T-helper 22 cell (primary cell): ENCODE measurements at places on chromosomes 11 and 22.

- DNase-seq: no peak
These were observed 14.2 kb upstream of the MUC5B start for GRCh38 chr11:1208394-1209261.

DNA sequence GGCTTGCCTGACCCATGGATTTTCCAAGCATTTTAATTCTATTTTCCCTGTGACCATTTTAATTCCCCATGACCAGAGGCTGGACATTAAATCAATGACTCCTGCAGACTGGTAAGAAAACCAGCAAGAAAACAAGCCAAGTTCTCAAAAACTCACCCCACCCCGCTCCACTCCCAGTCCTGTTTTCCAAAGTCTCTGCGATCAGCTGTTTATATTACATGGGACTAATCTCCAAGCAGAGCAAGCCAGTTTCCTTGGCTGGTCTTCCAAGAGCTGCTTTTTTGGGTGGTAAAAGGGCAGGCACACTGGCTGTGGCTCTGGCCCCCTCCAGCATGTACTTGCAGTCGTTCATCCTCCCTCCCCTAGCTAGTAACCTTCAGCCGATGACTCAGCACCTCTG, 97.9 kb downstream of the RRAS2 start:
- DNase-seq: no peak

GRCh38 chr11:33777906-33778305, 3.6 kb upstream of the FBXO3 start:
- no peak for DNase-seq

DNA sequence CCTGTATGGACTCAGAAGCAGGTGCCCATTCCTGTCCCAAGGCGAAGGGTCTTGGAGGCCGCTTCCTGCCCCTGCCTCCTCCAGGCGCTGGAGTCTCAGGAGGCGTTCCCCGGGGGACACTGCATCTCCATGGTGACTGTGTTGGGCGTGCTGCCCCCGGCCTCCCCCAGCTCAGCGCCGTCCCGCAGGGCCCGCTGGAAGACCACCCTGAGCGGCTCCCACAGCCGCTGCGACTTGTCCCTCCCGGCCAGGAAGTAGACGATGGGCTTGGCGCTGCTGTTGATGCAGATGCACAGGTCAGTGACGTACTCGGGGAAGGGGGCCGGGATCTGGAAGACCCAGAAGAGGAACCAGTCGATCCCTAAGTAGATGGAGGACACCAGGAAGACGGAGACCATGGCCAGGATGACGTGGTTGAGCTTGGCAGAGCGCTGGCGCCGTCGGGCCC, 7.8 kb downstream of the MRGPRF start:
- DNase-seq: no peak

DNA sequence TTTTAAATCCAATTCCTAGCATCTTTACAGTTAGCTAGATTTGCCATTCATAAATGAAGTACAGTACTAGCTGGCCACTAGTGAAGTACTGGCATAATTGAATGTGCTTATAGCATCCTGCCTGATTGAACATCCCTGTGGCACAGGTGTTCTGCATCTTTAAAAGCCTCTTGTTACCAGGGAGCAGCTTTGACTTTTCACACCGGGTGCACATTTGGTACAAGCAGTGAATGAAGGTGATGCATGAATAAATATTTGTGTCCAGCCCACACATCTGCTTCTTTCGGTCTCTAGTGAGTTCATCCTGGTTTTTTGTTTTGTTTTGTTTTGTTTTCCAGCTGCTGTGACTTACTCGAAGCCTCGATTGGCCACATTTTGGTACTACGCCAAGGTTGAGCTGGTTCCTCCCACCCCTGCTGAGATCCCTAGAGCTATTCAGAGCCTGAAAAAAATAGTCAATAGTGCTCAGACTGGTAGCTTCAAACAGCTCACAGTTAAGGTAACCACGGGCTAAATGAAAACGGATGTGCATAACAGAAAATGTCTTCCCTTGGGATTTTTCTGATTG, 5.3 kb downstream of the ATP5MG start:
- DNase-seq: no peak

GRCh38 chr22:37357446-37358075, 69.7 kb downstream of the ELFN2 start:
- no peak for DNase-seq

- DNase-seq: no peak
These were observed 47.2 kb upstream of the SYT7 start for GRCh38 chr11:61627850-61628661.

DNA sequence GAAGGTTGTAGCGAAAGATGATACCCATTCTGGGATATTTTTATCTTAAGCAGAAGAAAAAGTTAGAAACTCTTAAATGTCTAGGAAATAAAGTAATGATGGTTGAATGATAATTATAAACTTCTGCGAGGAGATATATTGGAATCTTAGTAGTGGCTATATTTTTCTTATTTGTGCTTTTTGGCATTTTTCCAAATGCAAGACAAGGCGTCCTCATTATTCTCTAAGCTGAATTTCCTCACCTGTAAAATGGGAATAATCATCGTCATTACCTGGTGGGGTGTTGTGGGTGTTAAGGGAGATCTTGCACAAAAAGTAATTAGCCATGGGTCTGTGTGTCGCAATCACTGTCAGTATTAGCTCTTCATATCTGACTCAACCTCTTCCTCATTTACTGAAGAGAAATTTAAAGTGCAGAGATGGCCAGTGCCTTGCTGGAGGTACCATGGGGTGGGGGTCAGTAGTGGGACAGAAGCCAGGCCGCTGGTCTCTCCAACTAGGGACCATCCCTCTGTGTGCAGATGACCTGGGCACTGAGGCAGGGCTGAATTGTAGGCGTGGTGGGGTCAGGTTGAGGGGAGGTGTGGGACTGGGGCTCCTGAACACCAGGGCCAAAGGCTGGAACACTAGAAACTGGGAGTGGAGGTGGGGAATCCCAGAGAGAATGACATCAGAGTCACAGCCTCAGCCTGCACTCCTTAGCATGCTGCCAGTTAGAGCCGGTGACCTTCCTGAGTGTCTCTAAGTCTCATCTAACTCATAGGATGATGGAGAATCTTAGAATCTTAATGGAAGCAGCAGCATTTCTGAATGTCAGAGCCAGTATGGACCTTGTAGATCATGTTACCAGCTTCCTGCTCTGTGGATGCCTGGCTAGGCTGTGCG, 4.1 kb downstream of the PITPNM1 start:
- no peak for DNase-seq

- DNase-seq: no peak
These were observed 49.5 kb downstream of the IGF2 start for GRCh38 chr11:2089536-2090165.

DNA sequence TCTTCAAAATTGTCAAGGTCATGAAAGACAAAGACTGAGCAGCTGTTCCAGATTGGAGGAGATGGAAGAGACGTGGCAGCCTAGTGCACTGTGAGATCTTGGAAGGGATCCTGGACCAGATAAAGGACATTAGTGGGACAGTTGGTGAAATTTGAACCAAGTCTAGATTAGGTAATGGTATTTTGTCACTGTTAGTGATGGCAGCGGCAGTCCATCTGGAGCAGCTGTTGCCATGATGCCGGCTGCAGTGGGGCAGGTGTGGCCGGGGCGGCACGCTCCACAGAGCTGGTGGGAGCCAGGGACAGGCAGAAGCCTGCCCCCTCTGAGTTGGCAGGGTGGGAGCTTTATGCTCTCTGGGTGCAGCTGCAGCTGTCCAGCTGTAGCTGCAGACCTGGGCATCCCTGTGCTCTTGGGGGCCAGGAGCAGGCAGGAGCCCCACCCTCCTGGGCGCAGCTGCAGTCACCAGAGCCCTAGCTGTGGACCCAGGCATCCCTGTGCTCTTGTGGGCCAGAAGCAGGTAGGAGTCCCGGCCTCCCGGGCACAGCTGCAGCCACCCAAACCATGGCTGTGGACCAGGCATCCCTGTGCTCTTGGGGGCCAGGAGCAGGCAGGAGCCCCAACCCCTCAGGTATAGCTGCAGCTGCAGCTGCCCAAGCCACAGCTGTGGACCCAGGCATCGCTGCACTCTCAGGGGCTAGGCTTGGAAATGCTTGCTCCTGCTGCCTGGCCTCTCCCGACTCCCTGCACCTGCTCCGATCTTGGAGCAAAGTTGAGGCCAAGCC, 20.7 kb downstream of the DIXDC1 start:
- no peak for DNase-seq

GRCh38 chr11:10751581-10751940, 515 bp downstream of the CTR9 start:
- no peak for DNase-seq

- no peak for DNase-seq
These were observed 54.1 kb upstream of the LINC01488 start for GRCh38 chr11:69427337-69427736.
